ENCODE measurements at places on chromosomes 16 and 17. TPM values are rescaled to one million over a fixed set of nuclear protein-coding genes. Genes with fewer than 3 reads are reported as not detected.

The NPW gene
- 5.7 TPM for polyA plus RNA-seq

DNA sequence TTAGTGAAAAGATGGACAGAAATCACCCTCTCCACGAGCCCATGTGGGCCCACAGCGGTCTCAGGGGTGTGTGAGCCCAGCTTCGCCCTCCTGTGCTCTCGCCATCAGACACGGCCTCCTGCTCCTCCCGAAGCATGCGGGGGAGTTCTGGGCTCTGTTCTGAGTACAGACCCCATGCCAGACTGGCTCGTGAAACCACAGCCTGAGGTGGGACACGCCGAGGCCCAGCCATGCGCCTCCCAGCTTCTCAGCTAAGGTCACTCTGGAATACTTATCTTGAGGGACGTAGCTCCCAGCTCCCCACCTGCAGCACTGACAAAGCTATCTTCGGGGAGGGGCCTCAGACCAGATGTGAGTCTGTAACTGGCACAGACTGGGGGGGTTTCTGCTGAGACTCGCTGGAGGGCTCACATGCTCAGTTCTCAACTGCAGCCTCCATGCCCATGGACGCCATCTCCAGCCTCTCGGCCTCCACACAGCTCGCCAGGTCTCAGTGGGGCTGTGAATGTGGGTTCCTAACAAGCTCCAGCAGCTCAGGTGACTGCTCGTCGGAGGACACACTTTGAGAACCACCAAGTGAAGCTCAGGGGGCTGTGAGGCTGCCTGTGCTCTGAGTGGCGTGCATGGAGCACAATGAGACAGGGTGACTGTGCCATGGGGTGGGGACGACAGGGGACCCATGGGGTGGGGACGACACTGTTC is 95.2 kb downstream of the ZNF778 start:
- DNase-seq, result no peak

GRCh38 chr17:39195568-39196160 is 1.8 kb downstream of the CACNB1 start:
- no peak for DNase-seq

DNA sequence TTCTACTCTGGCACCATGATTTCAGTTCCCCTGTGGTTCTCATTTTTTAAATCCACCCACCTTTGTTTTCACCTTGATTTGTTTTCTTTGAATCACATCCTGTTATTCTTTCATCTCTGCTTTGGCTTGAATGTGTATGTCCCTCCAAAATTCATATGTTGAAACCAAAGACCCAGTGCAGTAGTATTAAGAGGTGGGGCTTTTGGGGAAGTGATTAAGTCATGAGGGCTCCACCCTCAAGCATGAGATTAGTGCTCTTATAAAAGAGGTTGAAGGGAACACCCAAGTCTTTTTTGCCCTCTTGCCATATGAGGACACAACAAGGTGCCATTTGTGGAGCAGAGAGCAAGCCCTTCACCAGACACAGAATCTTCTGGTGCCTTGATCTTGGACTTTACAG is 382.3 kb downstream of the SLC39A11 start:
- DNase-seq, result no peak

All from right renal pelvis (tissue), 4 donors.